ENCODE measurements at places on chromosomes 5 and 9.

DNA sequence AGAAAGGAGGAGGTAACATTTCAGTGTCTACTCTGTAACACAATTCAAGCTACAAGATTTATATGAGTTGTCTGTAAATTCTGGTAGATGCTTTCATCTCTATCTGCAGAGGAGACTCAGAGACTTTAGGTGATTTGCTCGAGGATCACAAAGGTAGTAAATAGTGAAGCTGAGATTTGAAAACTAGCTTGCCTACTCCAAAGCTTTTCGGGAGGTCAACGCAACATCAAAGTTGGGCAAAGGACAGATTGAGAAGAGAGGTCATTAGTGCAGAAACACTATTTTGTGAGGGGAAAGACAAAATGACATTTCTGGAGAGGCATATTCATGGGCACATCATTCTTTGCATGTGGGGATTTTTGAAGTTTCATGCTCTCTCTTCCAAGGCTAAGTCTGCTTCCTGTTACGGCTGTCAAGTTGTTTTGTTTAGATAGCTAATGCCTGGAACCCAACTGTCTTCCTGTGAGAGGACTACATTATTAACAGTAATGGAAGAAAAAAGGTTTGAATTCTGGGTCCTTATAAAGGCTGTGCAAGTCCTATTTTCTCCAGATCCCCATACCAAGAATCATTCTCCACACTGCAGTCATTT lies 413.5 kb upstream of the ZNF462 start:
- no peak for DNase-seq

DNA sequence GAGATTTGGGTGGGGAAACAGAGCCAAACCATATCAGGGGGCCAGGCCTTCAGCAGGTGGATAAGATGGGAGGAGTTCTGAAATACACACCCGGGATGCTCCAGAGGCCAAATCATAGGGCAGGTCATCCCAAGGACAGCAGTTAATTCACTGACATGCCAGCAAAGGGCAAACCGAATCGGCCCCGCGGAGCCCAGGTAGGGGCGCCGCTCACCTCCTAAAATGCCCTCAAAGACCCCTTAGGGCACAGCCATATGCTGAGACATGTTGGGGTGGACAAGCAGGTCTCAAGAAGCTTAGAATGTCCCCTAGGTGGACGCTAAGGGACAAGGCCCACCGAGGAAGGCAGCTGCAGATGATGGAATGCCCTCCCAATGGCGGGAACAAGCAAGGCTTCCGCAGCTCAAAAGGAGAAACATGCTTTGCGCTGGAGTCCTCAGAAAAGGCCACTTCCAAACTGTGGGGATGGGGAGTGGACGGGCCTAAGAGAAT lies 144.9 kb downstream of the ERCC6L2 start:
- DNase-seq: no peak

DNA sequence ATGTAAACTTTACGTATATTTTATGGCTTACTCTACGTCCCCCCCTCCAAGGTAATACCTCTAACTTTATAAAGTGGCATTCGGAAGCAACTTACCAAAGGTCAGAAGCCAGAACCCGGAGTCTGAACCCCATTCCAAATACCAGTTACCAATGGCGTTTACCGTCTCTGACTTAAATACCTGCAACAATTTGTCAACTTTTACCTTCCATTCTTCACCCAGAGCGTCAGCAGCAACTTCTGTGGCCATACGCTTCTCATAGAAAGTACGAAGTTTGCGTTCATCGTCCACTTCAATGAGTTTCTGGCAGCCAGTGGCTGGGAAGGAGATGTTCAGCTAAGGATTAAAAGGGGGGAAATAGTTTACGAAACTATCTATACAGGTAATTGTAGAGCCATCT lies 753 bp downstream of the RPS6 start:
- DNase-seq: no peak

DNA sequence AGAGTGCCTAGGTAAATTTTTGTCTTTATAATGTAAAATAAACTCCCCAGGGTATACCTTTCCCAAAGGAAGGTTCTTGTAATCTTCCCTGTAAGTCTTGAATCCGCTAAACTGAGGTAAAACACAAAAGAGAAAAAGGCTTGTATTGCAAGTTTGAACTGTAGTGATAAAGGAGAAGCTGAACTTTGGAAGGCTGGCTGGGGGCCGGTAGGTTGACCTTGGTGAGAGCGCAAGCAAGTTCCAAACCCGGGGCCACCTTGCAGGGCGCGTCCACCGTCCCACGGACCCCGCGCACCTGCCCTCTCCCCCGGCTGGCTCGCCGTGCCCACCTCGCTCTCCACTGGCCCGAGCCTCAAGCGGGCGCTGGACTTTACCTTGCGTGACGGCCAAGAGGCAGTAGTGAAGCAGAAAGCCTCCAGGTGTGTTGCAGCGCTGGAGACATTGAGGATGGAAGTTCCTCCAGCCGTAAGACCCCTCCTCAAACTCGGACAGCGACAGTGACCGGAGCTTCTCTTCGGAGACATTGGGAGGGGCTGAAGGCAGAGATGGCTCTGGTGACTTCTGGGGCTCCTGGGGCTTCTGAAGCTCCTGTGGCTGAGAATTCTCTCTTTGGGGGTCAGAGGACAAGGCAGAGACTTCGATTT lies 428 bp downstream of the SLCO4C1 start:
- DNase-seq: no peak

DNA sequence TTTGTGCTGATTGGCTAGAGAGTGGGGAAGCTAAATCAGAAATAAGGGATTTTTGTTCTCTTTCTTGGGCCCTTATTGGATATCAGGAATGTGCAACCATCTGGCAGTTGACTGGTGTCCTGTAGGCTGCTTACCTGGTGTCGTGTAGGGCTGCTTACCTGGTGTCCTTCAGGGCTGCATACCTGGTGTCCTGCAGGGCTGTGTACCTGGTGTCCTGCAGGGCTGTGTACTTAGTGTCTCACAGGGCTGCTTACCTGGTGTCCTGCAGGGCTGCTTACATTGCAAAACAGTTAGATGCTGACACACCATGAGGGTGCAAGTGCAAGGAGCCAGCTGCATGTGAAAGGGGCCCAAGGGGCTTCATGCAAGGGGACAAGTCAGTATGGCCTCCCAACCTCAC lies 249.3 kb downstream of the ICE1 start:
- DNase-seq: no peak

DNA sequence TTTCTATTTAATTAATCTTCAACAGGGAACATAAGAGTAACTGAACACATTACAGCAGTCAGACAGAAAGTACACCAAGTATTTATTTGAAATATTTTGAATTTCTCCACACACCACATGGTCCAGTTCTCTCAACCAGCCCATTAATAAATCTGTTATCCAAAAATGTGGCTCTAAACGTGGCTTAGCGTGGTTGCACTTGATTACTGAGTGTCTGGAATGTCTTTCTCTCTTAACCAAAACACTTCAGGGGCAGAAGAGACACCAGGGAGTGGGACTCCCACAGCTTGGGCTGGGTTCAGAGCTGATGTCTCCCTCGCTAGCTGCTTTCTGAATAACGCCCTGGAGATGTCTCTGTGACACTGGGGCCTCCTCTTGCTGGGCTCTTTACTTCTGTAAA lies 52.6 kb upstream of the FANCC start:
- no peak for DNase-seq

DNA sequence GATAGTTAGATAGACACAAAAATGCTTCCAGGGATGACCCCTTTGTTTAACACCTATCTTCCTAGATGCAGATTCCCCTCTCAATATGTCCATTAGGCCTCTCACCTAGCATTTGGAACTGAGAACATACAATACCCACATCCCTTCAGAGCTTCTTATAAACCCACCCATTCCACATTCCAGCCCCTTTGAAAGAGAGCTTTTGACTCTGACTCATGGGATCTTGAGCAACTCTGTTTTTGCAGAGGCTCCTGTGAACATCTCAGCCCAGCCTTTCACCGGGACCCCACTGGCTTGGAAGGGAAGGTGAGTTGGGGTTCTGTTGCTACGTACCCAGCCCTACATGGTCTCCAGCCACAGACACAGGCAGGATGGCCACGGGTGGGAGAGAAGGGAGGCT lies 195.5 kb downstream of the FRMD3 start:
- no peak for DNase-seq

- DNase-seq: no peak
Measured at GRCh38 chr5:179228341-179229121, 116.7 kb downstream of the ADAMTS2 start.

- no peak for DNase-seq
Measured at GRCh38 chr9:77865385-77866047, 166.1 kb downstream of the GNAQ start.

DNA sequence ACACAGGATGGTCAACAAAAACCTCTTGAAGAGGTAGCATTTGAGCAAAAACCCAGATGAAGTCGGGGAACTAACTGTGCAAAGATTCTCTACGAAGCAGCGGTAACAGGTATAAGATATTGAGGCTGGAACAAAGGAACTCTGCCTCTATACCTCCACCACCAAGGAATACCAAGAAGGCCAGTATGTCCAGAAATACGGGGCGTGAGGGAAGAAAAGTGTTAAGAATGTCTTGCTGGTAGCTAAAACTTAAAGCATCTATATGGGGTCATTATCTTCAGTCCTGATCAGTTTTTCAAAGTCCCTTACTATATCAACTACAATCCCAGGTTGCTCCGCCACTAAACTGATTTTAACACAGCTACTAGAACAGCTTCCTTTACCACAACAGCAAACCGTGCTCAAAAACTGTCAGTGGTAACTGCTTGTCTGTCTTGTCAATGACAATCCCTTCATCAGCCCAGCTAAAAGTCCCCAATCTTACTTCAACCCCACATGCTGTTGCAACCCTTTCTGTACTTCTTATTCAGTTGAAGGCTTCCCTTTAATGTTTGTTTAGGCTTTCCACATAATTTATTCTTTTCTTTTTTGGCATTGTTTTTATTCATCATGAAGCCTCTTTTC lies 9.4 kb downstream of the PAM start:
- no peak for DNase-seq

DNA sequence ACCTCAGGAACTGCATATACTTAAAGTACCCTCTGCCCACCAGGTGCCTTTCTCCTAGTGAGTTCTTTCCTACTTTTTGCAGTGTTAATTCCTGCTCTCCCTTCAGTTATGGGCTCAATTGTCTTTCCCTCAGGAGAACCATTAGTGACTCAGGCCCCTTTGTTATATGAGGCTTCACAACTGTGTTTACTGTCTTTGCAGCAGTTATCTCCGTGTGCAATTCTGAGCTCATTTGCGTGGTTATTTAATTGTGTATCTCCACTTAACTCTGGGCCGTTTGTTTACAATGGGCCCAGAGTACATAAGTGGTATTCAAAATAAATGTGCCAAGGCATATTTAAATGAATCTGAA lies 9.6 kb downstream of the FBXO38 start:
- DNase-seq: no peak

DNA sequence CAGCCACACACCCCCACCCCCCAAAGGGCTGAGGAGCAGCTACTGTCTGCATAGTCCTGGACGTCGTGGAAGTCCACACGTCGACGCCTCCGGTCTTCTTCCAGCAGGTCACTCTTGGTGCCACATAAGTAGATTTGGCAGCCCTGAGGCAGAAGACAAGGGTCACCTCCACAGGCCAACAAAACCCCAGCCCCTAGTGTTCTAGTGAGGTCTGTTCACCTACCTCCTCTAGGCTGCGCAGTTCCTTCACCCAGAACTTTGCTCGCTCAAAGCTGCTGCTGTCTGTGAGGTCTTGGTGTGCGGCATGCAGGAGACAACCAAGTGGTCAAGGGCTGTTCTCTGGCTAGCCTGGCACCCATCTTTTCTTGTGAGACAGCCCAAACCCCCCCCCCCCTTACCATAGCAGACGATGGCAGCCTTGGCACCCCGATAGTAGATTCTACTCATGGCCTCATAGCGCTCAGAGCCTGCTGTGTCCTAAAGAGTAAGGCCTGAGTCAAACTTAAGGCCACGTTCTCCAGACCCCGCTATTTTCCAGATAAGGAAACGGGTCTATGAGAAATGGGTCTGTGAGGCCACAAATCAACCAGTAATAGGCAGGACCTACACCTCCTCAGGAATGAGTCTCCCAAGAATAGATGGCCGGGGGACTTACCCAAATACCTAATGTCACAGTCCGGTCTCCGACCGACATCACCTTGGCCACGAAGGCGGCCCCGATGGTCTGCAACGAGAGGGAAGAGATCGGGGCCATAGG lies 987 bp downstream of the RAB24 start:
- DNase-seq: no peak

DNA sequence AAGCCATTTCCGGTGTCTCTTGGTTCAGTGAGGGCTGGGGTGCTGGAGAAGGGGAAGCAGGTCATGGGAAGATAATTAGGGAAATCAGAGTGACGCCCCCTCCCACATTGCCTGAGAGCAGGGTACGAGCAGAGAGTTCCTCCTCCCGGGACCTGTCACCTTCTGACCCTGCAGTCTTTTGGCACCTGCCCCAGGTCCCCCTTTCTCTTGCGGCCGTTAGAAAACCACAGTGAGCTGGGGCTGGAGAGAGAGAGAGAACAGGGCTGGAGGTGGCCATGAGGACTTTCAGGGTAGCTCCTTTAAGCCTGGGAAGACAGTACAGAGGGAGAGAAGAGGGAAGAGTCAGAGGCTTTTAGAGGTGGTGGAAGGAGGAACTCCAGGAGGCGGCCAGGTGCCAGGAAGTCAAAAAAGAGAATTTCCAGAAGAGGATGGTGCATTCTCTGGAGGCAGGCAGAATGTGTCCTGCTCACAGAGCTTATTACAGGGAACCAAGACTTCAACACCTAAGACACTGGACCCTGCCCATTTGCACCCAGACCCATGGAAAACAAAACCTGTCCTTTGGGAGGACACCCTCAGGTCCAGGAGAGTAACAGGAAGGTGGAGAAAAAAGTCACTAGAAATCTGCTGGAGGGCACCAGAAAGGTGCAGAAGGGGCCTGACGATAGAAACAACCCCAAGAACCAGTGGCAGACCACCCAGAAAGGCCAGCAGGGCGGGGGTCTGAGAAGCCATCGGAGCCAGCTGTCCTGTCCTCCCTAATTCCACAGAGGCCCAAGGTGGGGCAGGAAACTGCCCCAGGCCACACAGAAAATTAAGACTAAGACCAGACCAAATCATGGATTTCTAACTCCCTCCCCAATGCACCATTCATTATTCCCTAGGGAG lies 6.5 kb upstream of the ACSL6 start:
- DNase-seq: no peak

DNA sequence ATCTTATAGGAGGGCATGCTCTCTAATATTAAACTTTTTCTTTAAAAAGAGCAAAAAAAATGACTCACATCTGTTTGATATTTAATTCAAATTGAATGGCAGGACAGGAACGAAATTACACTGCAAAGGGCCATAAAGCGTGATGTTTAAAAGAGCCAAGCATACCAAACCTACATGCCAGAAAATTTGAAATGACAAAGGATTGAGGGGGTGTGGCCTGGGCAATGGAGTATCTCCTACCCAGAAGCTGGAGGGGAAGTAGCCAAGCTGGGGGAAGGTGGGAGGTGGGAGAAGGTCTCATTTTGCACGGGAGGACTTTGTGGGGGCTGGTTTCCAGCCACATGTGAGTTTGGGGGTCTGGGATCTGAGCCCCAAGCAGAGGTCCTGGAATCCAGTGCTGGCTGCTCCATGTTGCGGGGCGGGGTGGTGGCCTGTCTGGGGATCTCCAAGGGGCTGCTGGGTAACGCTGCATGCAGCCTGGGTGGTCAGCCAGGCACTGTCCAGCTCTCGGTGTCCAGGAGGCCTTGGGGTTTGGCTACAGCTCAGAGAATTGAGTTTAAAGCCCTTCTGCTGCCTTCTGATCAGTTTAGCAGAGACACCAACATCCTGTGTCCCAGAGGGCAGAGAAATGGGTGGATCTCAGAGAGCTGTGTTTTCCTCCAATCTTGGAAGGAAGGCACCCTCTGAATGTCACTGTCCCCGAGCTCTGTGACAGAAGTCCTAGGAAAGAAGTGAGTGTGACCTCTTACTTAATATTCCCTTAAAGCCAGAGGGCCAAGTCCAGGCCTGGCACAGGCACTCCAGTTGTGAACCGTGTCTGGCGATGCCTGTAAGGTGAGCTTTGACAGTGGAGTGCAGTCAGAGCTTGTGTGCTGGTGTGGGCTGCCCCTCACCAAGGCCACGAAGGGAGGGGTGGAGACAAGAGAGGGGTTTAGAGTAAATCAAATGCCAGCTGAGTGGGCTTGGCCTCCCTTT lies 7.6 kb downstream of the DCANP1 start:
- no peak for DNase-seq
